ENCODE measurements at places on chromosomes 1 and 21.
A peak's percentile ranks its signal among the peaks of the same experiment; 100 is the strongest.

GRCh38 chr1:99849413-99849743, 783 bp upstream of the AGL start:
- DNase-seq, result no peak
- peaks cover 51% of the 10 kb centered on the region for H3K4me1 ChIP-seq
- H3K4me3 ChIP-seq, result peak overlapping the region; percentile 95
- H3K27ac ChIP-seq, result peak overlapping the region; percentile 95
- no peaks in the 10 kb centered on the region for H3K27me3 ChIP-seq

- no peaks in the 10 kb centered on the region for H3K27me3 ChIP-seq
- DNase-seq, result no peak
- H3K4me1 ChIP-seq, result peaks cover 19% of the 10 kb centered on the region
- peaks cover 20% of the 10 kb centered on the region for H3K36me3 ChIP-seq
Observed at GRCh38 chr1:46606255-46606965, 2.3 kb upstream of the MKNK1 start.

GRCh38 chr21:43598416-43599120, 60.7 kb downstream of the HSF2BP start:
- H3K4me1 ChIP-seq, result peaks cover 48% of the 10 kb centered on the region
- peaks cover 5% of the 10 kb centered on the region for H3K36me3 ChIP-seq
- H3K27ac ChIP-seq, result peak overlapping the region; percentile 45
- DNase-seq, result no peak
- no peak overlapping the region for H3K4me3 ChIP-seq
- H3K27me3 ChIP-seq, result no peaks in the 10 kb centered on the region

- no peaks in the 10 kb centered on the region for H3K36me3 ChIP-seq
- H3K4me1 ChIP-seq, result no peaks in the 10 kb centered on the region
- no peak for DNase-seq
- peaks cover 16% of the 10 kb centered on the region for H3K27me3 ChIP-seq
- H3K27ac ChIP-seq, result no peak overlapping the region
Observed at GRCh38 chr1:69766431-69767180, 198.9 kb downstream of the LRRC7 start.

- H3K27me3 ChIP-seq, result no peaks in the 10 kb centered on the region
- H3K4me3 ChIP-seq, result no peak overlapping the region
- H3K36me3 ChIP-seq, result no peaks in the 10 kb centered on the region
- no peak overlapping the region for H3K27ac ChIP-seq
- no peak for DNase-seq
Observed at GRCh38 chr1:145696630-145696960, 10.6 kb downstream of the PDZK1 start.

DNA sequence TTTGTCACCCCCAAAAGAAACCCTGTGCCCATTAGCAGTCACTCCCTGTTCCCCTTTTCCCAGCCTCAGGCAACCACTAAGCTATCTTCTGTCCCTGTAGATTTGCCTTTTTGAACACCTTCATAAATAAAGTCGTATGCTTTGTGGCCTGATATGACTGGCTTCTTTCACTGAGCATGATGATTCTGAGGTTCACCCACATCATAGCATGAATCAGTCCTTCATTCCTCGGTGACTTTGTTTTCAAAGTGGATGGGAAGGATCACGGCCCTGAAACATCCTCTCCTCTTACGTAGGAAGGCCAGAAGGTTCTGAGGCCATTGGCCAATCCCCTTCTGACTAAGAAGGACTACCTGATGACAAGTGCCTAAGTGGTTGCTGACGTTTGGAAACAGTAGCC, 39.1 kb downstream of the NIPAL3 start:
- H3K27ac ChIP-seq, result no peak overlapping the region
- H3K36me3 ChIP-seq, result peaks cover 19% of the 10 kb centered on the region
- H3K4me1 ChIP-seq, result peaks cover 27% of the 10 kb centered on the region
- no peak for DNase-seq
- H3K27me3 ChIP-seq, result no peaks in the 10 kb centered on the region
- H3K4me3 ChIP-seq, result no peak overlapping the region

DNA sequence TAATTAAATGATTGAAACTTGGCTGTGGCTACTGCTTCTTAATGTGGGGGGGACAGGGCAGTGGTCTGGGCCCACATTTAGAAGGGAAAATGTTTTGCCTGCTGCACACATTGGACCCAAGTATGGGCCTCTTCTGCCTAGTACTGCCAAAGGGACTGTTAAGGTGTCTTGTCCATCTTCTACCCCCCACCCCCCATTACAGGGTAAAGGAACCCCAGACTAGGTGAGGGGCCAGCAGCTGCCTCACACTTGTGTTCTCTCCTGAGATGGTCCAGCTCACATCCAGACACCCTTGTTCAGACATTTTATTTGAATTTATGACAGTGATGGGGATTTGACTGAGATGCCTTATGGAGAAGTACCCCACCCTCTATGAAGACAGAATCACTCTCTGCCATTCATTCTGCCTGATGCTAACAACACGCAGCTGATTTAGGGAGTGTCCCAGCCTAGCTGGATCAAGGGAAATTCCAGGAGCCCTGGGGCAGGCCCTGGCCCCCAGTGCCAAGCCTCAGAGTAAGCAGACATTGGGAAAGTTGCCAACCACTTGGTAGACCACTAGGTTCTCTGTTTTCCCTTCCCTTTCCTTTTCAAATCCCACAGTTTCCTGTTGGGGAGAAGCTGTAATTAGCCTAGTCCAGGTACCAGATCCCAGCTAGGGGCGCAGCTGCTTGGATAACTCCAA, 42.1 kb downstream of the YARS1 start:
- H3K36me3 ChIP-seq, result peaks cover 32% of the 10 kb centered on the region
- peaks cover 27% of the 10 kb centered on the region for H3K4me1 ChIP-seq
- H3K4me3 ChIP-seq, result no peak overlapping the region
- no peaks in the 10 kb centered on the region for H3K27me3 ChIP-seq
- peak overlapping the region; percentile 79 for H3K27ac ChIP-seq
- DNase-seq, result no peak

DNA sequence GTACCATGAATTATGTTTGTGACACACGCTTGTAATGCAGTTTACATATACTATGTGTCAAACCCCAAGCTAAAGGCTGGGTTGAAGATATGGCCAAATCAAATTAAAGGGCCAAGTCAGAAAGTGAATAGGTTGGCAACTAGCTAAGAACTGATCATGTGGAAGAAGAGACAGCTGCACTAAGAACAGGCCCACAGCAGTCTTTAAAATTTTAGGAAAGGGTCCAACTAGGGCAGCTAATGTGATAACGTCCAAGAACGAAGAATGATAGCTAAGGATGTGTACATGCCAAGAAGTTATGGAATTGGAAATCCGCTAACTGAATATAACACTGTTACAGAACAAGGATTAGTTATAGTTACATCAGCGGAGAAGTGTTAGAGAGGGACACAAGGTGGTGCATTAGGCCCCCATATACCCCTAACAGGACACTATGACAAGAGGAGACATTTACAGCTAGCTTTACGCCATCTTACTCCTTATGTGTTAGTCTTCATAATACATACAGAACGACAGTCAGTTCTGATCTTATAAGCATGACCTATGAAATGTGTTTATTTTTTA, 6.5 kb upstream of the RNF2 start:
- H3K27ac ChIP-seq, result no peak overlapping the region
- no peaks in the 10 kb centered on the region for H3K36me3 ChIP-seq
- H3K27me3 ChIP-seq, result peaks cover 1% of the 10 kb centered on the region
- no peak overlapping the region for H3K4me3 ChIP-seq

DNA sequence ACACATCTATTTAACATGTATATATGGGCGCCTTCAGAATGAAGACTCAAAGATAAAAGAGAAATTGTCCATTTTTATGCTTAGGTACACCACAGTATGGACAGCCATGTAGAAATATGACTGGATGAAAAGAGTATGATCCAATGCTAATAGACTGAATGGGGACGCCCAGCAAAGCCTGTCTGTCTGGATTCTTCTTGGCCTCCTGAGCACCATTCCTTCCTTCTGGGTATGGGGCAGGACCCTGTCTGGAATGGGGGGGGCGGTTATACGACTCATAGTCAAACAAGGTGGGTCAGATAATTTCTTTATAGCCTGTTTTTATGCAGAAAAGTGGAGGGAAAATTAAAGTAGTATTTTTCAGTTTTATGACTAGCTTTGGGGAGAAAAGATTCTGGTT, 81.2 kb upstream of the ABCD3 start:
- DNase-seq, result no peak
- H3K36me3 ChIP-seq, result no peaks in the 10 kb centered on the region
- peaks cover 31% of the 10 kb centered on the region for H3K4me1 ChIP-seq

GRCh38 chr21:29233256-29233546, 65.5 kb upstream of the BACH1 start:
- no peaks in the 10 kb centered on the region for H3K27me3 ChIP-seq
- DNase-seq, result no peak
- H3K4me1 ChIP-seq, result peaks cover 10% of the 10 kb centered on the region
- H3K36me3 ChIP-seq, result no peaks in the 10 kb centered on the region
- H3K4me3 ChIP-seq, result no peak overlapping the region

- no peaks in the 10 kb centered on the region for H3K4me1 ChIP-seq
- no peaks in the 10 kb centered on the region for H3K27me3 ChIP-seq
- H3K4me3 ChIP-seq, result no peak overlapping the region
- H3K27ac ChIP-seq, result no peak overlapping the region
- peaks cover 4% of the 10 kb centered on the region for H3K36me3 ChIP-seq
Observed at GRCh38 chr1:102853701-102854187, 254.6 kb downstream of the COL11A1 start.

- peaks cover 27% of the 10 kb centered on the region for H3K4me1 ChIP-seq
- H3K36me3 ChIP-seq, result peaks cover 19% of the 10 kb centered on the region
- no peak overlapping the region for H3K4me3 ChIP-seq
- DNase-seq, result no peak
Observed at GRCh38 chr1:109254621-109255096, 5.3 kb downstream of the CELSR2 start.

- peaks cover 6% of the 10 kb centered on the region for H3K4me1 ChIP-seq
- H3K4me3 ChIP-seq, result no peak overlapping the region
- H3K27ac ChIP-seq, result no peak overlapping the region
- no peaks in the 10 kb centered on the region for H3K36me3 ChIP-seq
Observed at GRCh38 chr21:45228656-45229240, 58.9 kb downstream of the POFUT2 start.

DNA sequence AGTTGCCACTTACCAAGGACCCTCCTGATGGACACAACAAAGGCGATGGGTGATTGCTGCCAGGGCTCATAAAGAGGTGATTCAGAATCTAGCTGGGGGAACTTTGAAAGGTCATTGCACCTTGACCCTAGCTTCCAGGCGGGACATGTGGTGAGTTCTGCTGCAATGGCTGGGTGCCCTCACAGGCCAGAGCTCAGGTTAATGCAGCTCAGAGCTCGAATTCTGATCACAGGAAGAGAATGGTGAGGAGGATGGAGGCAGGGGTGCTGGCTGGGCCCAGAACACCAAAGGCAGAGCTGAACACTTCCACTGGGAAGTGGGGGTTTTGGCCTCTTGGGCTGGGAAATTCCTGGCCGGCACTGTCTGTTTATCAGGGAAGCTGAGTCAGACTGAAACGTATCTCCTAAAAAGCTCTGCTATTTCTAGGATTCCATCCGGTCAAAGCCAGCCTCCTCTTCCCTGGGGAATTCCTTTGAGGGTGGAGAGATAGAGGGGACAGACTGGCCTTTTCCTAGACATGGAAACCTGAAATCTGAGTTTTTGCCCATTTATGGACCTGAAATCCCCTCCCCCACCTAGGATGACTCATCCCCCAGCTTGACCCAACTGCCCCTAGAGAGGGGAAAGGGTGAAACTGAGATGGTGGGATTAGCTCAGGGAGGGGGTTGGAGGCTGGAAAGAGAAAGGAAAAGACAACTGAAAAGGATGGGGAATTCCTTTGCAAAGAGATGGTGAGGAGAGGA, 27.2 kb downstream of the NUAK2 start:
- H3K4me1 ChIP-seq, result peaks cover 38% of the 10 kb centered on the region
- H3K36me3 ChIP-seq, result no peaks in the 10 kb centered on the region
- no peaks in the 10 kb centered on the region for H3K27me3 ChIP-seq
- no peak overlapping the region for H3K4me3 ChIP-seq
- no peak for DNase-seq

- H3K36me3 ChIP-seq, result no peaks in the 10 kb centered on the region
- H3K27me3 ChIP-seq, result no peaks in the 10 kb centered on the region
- no peak overlapping the region for H3K27ac ChIP-seq
- DNase-seq, result no peak
- H3K4me3 ChIP-seq, result no peak overlapping the region
Observed at GRCh38 chr21:34579411-34579810, 35.5 kb downstream of the RCAN1 start.

GRCh38 chr1:41521766-41522165, 37.3 kb upstream of the EDN2 start:
- no peaks in the 10 kb centered on the region for H3K27me3 ChIP-seq
- peak overlapping the region; percentile 45 for H3K27ac ChIP-seq
- H3K4me3 ChIP-seq, result no peak overlapping the region
- no peak for DNase-seq

- H3K36me3 ChIP-seq, result no peaks in the 10 kb centered on the region
- H3K4me3 ChIP-seq, result no peak overlapping the region
- peaks cover 64% of the 10 kb centered on the region for H3K4me1 ChIP-seq
- no peak for DNase-seq
- H3K27me3 ChIP-seq, result no peaks in the 10 kb centered on the region
Observed at GRCh38 chr21:15441060-15441493, 288.7 kb upstream of the USP25 start.

DNA sequence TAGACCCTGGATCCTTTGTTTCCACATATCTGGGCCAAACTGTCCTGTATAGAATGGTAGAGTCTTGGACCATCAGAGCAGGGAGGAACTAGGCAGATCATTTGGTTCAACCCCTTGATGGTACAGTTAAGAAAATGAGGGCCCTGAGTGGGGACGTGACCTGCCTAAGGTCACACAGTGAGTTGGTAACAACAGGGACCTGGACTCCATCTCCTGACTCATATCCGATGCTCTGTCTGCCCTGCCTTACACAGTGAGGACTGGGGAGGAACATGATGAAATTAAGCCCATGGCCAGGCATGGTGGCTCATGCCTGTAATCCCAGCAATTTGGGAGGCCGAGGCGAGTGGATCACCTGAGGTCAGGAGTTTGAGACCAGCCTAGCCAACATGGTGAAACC, 440.2 kb downstream of the PTPRU start:
- H3K36me3 ChIP-seq, result no peaks in the 10 kb centered on the region
- DNase-seq, result peak; percentile 29
- no peak overlapping the region for H3K4me3 ChIP-seq
- peaks cover 4% of the 10 kb centered on the region for H3K4me1 ChIP-seq
- no peaks in the 10 kb centered on the region for H3K27me3 ChIP-seq

- no peak for DNase-seq
- H3K4me1 ChIP-seq, result no peaks in the 10 kb centered on the region
- H3K36me3 ChIP-seq, result peaks cover 21% of the 10 kb centered on the region
- no peaks in the 10 kb centered on the region for H3K27me3 ChIP-seq
Observed at GRCh38 chr1:236426215-236426614, 32.1 kb downstream of the EDARADD start.

DNA sequence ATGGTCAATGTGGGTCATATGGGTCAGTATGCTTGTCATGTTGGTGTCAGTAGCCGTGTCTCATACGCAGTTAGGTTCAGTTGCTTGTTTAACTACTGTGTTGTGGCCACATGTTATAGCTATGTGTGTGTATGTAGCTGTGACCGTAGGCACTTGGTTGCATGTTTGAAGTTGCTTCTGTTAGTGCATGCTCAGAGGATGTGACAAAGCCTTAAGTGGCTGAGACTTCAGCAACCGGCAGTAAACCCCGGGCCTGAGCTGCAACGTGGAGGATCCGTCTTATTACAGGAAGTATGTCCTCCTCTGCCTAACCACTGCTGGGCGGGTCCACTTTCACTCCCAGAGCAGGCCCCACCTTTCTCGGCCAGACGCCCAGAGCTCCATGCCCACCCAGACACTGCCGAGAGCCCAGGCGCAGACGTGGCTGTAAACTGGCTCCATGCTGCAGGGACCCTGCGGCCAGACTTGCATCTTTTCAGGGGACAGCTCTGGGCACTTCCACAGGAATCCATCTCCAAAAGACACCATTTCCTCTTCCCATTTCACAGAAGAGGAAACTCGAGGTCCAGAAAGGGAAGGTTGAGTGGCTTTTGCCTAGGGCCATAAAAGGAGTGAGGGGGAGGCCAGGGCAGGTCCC, 2.2 kb downstream of the TCEA3 start:
- H3K4me1 ChIP-seq, result peaks cover 29% of the 10 kb centered on the region
- no peak overlapping the region for H3K27ac ChIP-seq
- peaks cover 10% of the 10 kb centered on the region for H3K36me3 ChIP-seq
- no peak overlapping the region for H3K4me3 ChIP-seq
- DNase-seq, result peak; percentile 52
- H3K27me3 ChIP-seq, result peaks cover 39% of the 10 kb centered on the region

Measured in mesothelial cell of epicardium (in vitro differentiated cells).